ENCODE measurements at places on chromosomes 11 and 22.

DNA sequence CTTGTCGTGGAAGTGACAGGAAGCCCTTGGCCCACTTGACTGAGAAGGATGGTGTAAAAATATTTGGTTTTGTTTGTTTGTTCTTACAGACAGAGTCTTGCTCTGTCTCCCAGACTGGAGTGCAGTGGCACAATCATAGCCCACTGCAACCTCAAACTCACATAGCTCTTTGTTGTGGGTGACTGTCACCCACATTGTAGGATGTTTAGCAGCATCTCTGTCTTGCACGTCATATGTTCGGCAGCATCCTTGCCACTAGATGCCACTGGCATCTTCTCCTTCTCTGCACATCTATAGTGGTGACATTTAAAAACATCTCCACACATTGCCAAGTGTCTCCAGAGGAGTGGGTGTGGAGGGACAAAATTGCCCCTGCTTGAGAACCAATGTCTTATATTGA, 56.8 kb downstream of the PRR5L start:
- DNase-seq, result no peak

GRCh38 chr11:87239001-87239400, 201.3 kb downstream of the TMEM135 start:
- DNase-seq, result no peak

- DNase-seq, result peak; percentile 55
Observed at GRCh38 chr22:42949159-42949558, 65.8 kb downstream of the PACSIN2 start.

DNA sequence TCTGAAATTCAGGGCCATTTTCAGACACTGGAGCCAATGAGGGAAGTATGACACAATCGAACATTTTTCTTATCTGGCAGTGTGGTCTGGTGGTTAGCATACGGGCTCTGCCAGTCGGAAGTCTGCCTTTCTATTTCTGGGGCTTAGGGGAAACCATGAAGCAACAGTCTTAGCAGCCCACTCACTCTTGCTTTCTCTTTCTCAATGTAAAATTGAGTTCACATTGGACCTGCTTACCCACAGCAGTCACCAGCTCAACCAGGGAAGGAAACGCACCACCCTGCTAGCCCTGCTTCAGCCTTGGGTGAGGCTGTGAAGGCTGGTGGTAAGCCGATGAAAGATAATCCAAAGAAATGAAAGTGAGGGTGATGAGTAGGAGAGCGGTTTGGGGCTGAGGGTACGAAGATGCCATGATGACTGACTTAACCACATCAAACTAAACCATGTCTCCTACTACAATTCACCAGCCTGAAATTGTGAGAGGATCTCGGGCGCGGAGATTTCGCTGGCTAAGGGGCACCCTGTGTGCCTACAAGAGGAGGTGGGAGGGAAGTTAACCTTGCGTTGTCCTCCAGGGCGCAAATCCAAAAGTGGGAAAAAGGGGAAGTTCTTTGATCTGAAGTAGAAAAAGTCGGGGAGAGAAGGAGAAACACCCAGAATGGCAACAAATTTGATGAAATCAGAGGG, 2.0 kb upstream of the LMO2 start:
- no peak for DNase-seq

DNA sequence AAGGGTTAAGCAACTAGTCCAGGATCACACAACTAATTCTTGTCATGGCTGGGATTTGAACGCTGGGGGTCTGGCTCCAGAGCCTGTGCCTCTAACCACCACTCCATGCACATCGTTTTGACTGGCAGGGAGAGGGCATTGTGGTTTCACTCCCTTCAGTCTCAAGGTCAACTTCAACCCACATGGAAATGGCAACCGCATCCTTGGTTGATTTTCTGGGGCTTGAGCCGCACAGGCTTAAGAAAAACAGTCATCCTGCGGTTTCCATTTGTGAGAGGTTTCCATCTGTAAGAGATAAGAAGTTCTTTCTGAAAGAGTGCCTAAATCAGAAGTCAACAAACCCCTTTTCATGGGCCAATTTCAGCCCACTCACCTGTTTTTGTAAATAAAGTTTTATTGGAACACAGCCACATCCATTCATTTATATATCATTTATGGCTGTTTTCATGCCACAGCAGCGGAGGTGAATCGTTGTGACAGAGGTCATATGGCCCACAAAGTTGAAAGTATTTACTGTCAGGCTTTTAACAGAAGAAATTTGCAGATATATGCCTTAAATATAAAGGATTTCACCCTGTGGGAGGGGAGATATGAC, 65.7 kb downstream of the SGSM1 start:
- DNase-seq, result no peak

GRCh38 chr11:15933886-15934625, 422.3 kb downstream of the SOX6 start:
- no peak for DNase-seq

Data from ELR (cell line).